ENCODE measurements at places on chromosomes 2 and 18. TPM values are rescaled to one million over a fixed set of nuclear protein-coding genes. Genes with fewer than 3 reads are reported as not detected.

RSAD2 gene
- 0.54 TPM for total RNA-seq

SGO2 gene
- 11.9 TPM for total RNA-seq

NT5DC4 gene
- not detected for total RNA-seq

HOXD9 gene
- total RNA-seq, result 0.98 TPM

CYB5A gene
- total RNA-seq, result 113 TPM

TXNL4A gene
- 85.2 TPM for total RNA-seq

WNT10A gene
- total RNA-seq, result not detected

SEPTIN10 gene
- 58.3 TPM for total RNA-seq

IL36RN gene
- 0.06 TPM for total RNA-seq

TXNDC2 gene
- 0.21 TPM for total RNA-seq

CROCC2 gene
- not detected for total RNA-seq

SLC23A3 gene
- total RNA-seq, result 0.58 TPM

MAP3K20 gene
- 31.0 TPM for total RNA-seq

IL37 gene
- total RNA-seq, result not detected

ALPG gene
- not detected for total RNA-seq

MEP1B gene
- total RNA-seq, result 0.27 TPM

INHA gene
- 0.20 TPM for total RNA-seq

EPB41L3 gene
- 0.82 TPM for total RNA-seq

SEMA4F gene
- total RNA-seq, result 9.1 TPM

ZAP70 gene
- total RNA-seq, result 0.06 TPM

ST6GAL2 gene
- total RNA-seq, result 19.4 TPM

Measured in A549 treated with CpdA at 1 μM for 4 hours (cell line).